CD14-positive monocyte (primary cell): ENCODE measurements at places on chromosomes 1 and 21. TPM values are rescaled to one million over a fixed set of nuclear protein-coding genes. Genes with fewer than 3 reads are reported as not detected.

HPDL gene
- polyA plus RNA-seq, result not detected

AGT gene
- not detected for polyA plus RNA-seq

ADAMTS1 gene
- not detected for polyA plus RNA-seq

SLC45A3 gene
- not detected for polyA plus RNA-seq

MTARC1 gene
- polyA plus RNA-seq, result 80.6 TPM

TTLL10 gene
- polyA plus RNA-seq, result not detected in 2 replicates
